ENCODE measurements at places on chromosomes 3 and 15.

- DNase-seq, result no peak
These were observed 15.0 kb downstream of the PLS1 start for GRCh38 chr3:142611206-142611605.

- no peak for DNase-seq
These were observed 76.0 kb downstream of the MTHFS start for GRCh38 chr15:79820820-79821219.

DNA sequence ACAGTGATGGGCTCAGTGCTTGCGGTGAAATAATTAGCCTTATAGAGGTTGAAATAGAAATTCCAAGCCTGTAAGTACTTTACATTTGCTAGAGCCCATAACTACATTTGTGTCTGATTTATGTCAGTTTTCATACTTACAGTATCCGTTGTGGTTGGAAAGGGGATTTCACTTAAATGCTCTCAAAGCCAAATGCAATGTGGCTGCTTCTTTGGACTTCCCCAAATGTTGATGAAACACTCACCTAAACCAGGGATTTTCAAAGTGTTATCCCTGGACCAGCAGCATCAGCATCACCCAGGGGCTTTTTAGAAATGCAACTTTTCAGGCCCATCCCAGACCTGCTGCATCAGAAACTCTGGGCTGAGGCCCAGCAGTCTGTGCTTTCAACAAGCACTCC lies 378.7 kb downstream of the MCTP2 start:
- DNase-seq, result no peak

- DNase-seq, result no peak
These were observed 98.4 kb upstream of the PFN2 start for GRCh38 chr3:150069154-150069527.

GRCh38 chr15:96187341-96188305 lies 142.9 kb upstream of the NR2F2 start:
- no peak for DNase-seq

GRCh38 chr3:138513090-138513843 lies 78.9 kb downstream of the ESYT3 start:
- no peak for DNase-seq

DNA sequence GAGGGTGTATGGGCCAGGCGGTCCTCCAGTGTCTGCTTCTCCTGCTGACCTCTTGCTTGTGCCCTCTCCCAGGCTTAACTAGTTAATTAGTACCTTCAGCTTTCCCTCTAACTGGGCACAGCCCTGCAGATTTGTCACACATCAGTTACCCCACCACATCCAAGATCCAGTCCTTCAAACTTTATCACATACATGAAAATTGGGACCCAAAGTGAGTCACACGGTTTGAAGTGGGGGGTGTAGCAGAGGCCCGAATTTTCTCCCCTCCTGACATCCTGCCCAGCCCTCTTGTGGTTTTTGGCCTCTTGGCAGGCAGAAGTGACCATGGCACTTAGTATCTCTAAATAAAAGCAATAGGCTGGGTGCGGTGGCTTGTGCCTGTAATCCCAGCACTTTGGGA lies 3.9 kb downstream of the MAPKAPK3 start:
- no peak for DNase-seq

GRCh38 chr3:23785097-23785645 lies 20.6 kb upstream of the UBE2E1 start:
- DNase-seq, result no peak

- DNase-seq, result no peak
These were observed 5.8 kb upstream of the PSTPIP1 start for GRCh38 chr15:76988867-76989780.

DNA sequence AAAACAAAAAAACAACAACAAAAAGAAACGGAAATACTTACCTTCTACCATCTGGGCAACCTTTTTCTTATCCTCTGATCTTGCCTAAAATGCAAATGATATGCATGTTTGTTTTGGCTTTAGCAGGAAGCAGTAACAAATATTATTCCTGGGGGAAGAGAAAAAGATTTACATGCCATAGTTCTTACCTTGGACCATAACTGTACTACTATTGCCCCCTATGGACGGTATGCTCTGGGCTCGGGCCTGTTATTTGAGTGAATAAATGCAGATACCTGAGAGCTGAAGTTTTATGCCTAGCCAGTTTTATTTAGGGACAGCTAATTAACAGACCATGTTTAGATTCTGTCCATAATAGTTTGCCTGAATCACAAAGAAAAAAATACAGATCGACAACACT lies 12.6 kb upstream of the STARD5 start:
- peak; percentile 37 for DNase-seq

DNA sequence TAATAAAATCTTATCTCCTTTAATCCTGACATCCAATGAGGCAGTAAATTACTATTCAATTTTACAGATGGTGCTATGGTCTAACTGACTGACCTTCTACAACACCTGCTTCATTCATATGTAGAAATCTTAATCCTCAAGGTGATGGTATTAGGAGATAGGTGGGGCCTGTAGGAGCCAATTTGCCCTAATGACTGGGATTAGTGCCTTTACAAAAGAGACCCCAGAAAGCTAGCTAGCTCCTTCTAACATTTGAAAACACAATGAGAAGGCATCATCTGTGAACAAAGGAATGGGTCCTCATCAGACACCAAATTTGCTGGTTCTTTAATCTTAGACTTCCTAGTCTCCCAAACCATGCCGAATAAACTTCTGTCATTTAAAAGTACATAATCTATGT lies 137.4 kb upstream of the UBP1 start:
- DNase-seq, result no peak

DNA sequence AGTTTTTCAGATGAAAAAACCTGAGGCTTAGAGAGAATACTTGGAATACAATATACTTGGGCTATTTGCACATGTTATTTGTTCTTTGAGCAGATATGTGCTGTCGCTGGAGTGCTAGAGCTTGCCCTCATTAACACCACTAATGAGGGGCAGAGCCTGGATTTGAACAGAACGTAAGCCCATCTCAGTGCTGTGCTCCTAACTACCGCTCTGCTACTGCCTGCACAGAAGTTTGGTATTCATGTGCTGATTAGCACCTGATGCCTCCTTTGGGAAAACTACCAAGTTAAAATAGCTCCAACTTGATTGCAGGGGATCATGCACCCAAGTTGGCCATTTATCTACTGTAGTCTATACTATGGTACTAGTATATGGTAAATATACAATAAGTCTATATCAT lies 3.6 kb downstream of the GPR87 start:
- no peak for DNase-seq

GRCh38 chr3:120407508-120408287 lies 43.1 kb downstream of the FSTL1 start:
- DNase-seq, result no peak

- no peak for DNase-seq
These were observed 139.1 kb downstream of the SAMMSON start for GRCh38 chr3:70138606-70139005.
